IPS DF 19.7 (cell line): ENCODE measurements at places on chromosomes 11 and 22.

GRCh38 chr11:13108416-13108815, 99.3 kb downstream of the RASSF10 start:
- no peak for DNase-seq

DNA sequence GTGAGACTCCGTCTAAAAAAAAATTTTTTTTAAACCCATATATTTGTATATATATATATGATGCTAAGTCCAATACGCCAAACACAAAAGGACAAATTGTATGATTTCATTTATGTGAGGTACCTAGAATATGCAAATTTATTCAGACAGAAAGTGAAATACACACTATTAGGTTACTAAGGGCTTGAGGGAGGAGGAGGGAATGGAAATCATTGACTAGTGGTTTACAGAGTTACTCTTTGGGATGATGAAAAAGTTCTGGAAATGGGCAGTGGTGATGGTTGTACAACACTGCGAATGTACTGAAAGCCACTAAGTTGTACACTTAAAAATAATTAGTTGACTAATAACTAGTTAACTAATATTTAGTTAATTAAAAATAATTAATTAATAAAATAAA, 36.2 kb upstream of the FGF3 start:
- no peak for DNase-seq

DNA sequence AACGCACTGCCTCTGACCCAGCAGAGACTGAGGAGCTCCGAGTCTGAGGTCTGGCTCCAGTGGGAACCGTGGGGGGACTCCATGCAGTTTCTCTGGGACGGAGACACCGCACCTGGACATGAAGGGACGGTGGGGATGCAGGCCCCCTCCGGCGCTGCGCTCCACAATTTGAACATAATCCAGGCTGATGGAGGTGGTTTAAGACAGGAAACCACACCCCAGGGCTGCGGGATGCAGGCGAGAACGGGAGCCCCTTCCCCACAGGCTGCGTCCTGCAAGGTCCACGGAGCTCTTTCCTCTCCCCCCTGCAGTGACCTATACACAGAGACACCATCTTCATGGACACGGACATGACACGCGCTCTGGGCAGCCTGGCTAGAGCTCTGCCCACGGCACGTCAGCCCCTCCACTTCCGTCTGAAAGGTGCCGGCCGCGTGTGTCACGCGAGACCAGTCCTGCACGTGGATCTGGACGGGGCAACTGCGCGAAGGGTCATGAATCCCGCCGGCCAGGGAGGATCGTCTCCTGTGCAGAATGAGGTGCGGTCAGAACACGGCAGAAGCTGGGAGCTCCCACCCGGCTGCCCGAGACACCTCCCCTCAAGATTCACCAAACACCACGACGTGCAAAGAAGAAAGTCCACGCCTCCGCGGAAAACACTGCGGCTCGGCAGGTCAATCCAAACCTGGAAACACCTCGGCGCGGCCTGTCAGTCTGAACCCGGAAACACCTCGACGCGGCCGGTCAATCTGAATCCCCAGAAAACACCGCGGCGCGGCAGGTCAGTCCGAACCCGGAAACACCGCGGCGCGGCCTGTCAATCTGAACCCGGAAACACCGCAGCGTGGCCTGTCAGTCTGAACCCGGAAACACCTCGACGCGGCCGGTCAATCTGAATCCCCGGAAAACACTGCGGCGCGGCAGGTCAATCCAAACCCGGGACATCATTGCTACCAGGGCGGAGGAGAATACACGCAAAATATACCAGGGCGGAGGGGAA, 212.4 kb downstream of the BRD1 start:
- DNase-seq: no peak

DNA sequence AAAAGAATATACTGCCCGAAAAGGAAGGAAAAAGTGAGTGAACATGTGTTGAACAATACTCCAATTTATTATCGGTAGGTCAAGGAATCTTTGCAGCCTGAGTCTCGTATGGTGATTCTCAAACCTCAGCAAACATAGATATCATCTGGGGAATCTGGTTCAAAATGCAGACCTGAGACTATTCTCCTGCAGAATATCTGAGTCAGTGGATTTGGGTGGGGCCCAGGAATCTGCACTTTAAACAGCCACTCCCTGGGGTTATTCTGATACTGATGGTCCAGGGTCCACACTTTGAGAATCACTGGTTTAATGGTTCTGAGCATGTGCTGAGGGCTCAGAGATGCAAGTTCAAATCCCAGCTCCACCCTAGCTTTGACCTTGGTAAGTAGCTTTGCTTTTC, 53.6 kb upstream of the GRK3 start:
- no peak for DNase-seq

GRCh38 chr11:133106417-133106816, 425.9 kb downstream of the OPCML start:
- DNase-seq: no peak

DNA sequence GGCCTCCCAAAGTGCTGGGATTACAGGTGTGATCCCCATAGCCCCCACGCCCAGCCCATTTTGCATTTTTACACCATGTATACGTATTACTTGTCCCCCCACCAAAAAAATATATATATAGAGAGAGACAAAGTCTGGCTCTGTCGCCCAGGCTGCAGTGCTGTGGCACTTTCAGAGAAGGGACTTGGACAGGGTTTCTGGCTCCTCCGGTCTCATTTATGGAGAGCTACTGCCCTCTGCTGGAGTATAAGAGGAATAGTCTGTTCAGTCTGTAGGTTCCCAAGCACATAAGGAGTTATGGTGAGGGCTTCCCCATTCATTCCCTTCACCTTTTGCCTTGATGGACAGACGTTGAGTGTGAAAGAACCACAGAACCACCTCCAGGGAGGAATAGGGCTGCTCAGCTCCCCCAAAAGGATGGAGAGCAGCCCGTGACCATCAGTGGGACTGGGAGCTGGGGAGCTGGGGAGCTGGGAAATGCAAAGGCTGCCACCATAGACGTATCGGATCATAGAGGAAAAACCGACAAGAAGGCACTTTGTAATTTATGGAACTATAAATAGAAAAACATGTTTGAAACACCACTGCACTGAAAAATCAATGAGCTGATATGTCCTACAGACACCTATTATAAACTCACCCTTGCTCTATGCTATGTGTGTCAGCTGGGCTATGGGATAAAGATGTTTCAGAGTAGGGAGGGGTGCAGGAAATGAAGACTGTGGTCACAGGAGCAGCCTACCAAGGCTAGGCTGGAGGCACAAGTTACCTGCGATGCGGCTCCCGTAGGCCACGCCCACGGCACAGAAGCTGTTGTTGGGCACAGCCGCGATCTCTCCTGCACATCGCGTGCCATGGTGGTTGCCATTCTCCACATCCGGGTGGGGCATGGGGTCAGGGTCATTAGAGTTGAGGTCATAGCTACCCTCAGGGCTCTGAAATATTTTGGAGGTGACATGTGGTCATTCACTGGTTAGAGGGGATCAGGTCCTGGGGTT, 5.2 kb downstream of the PCSK7 start:
- DNase-seq: peak; percentile 42
